Right lobe of liver (tissue), 6 donors: ENCODE measurements at places on chromosomes 6 and 20. TPM values are rescaled to one million over a fixed set of nuclear protein-coding genes. Genes with fewer than 3 reads are reported as not detected.

DNA sequence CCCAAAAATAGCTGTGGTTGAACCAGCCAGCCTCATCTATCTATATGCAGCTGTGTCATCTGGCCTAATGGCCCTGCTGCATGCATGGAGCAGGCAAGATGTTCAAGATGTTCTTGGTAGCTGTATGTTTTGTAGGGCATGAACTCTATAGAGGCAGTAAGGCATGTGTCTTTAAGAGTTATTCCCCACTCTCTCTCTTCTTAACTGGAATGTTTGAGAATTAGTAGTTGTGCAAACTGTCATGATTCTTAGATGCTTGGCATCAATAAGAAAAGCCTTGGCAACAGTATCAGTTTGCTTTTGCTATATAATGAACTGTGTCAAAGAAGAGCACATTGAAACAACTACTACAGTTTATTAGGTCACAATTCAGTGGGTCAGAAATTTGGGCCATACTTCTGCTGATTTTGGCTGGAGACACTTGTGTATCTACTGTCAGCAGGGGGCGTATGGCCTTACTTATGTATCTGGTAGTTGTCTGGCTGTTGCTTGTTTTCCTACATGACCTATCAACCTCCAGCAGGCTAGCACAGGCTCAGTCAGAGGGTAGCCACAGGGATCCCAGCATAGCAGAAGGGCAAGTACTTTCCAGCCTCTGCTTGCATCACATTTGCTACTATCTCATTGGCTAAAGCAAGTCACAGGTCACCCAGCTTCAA is 56.1 kb upstream of the LAMP5 start:
- no peak for DNase-seq

GRCh38 chr6:12590901-12591300 is 125.7 kb upstream of the PHACTR1 start:
- DNase-seq: no peak

GRCh38 chr20:45060294-45060693 is 40.6 kb downstream of the KCNS1 start:
- no peak for DNase-seq

GRCh38 chr20:9454791-9455190 is 59.6 kb upstream of the LAMP5 start:
- DNase-seq: no peak

DNA sequence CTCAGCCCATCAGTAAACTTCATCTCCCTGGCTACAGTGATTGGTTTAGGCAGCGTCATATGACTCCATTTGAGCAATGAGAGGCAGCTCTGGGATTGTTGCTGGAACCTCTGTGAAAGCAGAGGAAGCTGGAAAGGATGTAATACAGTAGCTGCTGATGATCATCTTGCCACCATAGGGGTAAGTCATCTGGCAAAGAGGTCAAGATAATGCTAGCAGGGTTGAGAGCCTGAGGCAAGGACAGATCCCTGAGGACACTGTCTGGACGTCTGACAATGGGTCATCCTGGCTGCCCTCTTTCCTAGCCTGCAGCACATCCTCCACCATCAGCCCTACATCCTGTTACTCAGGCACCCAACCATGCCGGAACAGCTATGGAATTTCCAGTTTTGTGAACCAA is 25.5 kb upstream of the FKBP1A start:
- DNase-seq: no peak

The TRIM31 gene
- total RNA-seq: 0.40 TPM

DNA sequence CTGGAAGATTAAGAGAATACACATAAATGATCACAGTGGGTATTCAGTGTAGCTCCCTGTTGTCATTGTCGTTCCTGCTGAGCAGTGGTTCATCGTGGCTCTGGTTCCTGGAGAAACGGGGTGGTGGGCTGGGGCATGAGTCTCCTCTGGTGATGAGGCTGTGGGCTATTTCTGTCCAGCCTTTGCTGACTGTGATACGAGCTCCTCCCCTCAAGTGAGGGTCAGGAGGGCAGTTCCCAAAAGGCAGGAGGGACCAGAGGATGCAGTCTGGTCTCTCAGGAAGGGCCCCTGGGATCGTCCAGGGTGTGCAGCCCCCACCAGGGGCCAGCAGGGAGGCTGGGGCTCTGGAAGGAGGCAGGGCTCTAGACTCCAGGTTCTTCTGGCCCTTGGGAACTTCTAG is 31.1 kb upstream of the DLGAP4 start:
- no peak for DNase-seq

GRCh38 chr6:113796038-113796437 is 61.1 kb upstream of the MARCKS start:
- DNase-seq: no peak

- no peak for DNase-seq
Measured at GRCh38 chr6:130296854-130297253, 69.0 kb upstream of the TMEM200A start.

DNA sequence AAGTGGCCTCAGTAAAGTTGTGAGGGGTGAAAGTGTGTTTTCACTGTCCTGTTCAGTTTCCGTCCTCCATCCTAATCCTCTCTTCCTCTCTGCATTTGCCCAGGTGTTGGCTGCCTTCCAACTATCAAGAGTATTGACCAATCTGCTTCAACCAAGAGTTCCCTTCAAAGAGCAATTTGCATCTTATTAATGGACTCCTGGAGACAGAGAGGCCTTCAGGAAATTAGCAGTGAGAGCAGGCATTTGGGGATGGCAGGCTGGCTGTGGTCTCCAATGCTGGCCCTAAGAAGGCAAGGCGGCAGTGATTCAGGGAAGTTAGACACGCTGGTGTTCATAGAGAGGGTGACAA is 77.2 kb downstream of the GPR6 start:
- no peak for DNase-seq

DNA sequence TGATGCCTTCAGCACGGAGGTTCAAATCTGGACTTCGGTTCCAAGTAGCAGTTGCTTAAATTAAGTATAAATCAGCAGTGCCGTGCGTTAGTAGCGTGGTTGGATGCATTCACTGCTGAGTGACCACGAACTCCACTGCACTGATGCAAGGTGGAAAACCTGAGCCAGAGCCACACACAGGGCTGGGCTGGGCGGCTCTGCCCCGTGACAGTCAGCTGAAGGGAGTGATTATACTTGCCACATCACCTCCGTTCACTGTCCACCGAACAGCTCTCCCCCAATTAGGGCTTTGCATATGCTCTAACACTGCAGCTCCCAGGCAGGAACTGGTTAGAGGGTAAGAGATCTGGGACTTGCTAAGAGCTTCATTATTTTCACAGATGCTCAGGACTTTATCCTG is 22.2 kb downstream of the PPP1R3G start:
- DNase-seq: no peak

GRCh38 chr20:62977613-62978560 is 25.4 kb downstream of the SLC17A9 start:
- no peak for DNase-seq
